Endodermal cell (in vitro differentiated cells): ENCODE measurements at places on chromosomes 4 and X. TPM values are rescaled to one million over a fixed set of nuclear protein-coding genes. Genes with fewer than 3 reads are reported as not detected.

GRCh38 chrX:9354918-9355317 is 109.9 kb upstream of the TBL1X start:
- no peak for DNase-seq

EIF1AX gene
- 60.4 to 103 TPM (median 98.3 TPM) in 3 replicates for total RNA-seq

SLC4A4 gene
- 1.2 to 5.9 TPM (median 3.3 TPM) in 3 replicates for total RNA-seq

MTTP gene
- 0.11 to 0.57 TPM in 2 of 3 replicates, not detected in the other for total RNA-seq

TAF7L gene
- 0.11 and 0.15 TPM in 2 replicates for total RNA-seq

XAGE2 gene
- total RNA-seq: not detected in 3 replicates

DNA sequence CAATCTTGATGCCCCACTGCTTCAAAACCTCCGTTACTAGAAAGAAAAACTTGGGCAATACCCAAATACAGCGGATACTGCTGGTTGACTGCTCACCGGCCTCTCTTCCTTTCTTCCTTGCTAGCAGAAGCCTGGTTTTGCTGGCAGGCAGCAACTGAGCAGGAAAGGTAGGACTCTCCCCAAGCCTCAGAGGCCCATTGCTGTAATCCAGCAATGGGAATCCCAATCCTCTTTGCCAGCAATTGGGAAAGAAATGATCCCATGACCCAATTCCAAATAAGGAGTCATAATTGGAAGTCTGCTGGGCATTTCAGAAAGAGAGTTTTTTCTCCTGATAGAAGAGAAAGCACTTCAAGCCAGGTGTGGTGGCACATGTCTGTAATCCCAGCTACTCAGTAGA is 394.5 kb downstream of the BCOR start:
- no peak for DNase-seq

GPR143 gene
- total RNA-seq: 11.9 to 13.5 TPM (median 12.6 TPM) in 3 replicates

GRCh38 chr4:8311101-8312068 is 41.8 kb downstream of the HTRA3 start:
- peak; percentile 37 for DNase-seq

DNA sequence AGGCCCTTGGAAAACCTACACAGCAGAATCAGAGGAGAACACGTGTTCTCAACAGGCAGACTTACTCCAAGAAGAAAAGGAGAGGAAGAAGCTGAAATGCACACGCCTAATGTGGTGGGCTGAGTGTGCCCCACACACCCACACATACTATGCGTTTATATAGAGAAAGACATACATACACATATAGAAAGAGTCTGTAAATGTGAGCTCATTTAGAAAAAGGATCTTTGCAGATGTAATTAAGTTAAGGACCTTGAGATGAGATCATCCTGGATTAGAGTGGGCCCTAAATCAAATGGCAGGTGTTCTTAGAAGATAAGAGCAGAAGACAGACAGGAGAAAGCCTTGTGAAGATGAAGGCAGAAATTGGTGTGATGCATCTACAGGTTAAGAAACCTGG is 87.2 kb upstream of the KLF3 start:
- DNase-seq: no peak

DNA sequence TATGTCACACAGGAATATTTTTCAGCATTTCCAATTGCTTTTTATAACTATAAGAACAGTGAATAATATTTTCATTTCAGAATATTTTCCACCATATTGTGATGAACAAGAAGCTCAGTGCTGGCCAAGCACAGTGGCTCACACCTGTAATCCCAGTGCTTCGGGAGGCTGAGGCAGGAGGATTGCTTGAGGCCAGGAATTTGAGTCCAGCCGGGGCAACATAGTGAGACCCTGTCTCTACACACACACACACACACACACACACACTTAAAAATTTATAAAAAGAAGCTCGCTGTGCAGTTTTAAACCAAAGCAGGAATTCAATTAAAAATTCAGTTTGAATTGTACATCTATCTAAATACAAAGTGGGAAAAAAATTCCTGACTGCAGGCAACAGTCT is 3.2 kb downstream of the ZFYVE28 start:
- DNase-seq: no peak

SPIN2A gene
- total RNA-seq: 1.2 and 1.5 TPM in 2 replicates

EOLA2 gene
- total RNA-seq: 28.4 to 37.1 TPM (median 34.0 TPM) in 3 replicates

DNA sequence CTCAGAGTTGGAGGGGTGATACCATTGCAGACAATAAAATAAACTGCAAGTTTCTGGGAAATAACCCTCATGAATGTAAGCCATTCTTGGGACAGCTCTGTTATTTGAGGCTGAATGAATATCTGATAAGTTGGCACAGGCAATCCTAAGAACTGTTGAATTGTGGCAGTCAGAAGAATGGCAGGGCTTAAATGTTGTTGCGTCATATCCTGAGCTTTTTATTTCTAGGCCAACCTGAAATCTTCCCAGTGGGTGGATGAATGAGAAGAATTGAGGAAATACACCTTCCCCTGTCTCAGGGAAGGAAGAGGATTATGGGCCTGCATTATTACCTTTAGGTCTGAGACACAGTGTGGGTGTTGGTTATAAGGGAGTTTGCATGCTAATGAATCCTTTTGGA is 64.4 kb upstream of the C4orf54 start:
- no peak for DNase-seq
